ENCODE measurements at places on chromosomes 2 and 18.

DNA sequence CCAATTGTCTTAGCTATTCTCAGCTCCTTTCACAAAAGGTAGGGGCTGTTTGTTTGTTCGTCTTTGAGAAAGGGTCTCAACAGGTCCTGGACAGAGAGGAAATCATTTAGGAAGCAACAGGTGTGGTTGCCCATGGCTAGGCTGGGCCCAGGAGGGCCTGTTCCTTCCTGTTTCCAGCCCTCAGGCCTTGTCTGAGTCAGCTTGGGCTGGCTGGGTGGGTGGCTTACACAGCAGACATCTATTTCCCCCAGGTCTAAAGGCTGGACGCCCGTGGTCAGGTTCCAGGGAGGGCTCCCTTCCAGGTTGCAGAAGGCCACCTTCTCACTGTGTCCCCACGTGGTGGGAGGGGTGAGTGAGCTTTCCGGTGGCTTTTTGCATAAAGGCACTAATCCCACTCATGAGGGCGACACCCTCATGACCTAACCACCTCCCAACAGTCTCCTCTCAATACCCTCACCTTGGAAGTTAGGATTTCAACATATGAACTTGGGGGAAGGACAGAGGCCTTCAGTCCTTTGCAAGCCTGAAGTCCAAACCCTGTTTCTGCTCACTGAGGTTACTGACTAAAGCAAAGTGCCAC is 45.5 kb downstream of the ARHGEF4 start:
- DNase-seq: no peak

DNA sequence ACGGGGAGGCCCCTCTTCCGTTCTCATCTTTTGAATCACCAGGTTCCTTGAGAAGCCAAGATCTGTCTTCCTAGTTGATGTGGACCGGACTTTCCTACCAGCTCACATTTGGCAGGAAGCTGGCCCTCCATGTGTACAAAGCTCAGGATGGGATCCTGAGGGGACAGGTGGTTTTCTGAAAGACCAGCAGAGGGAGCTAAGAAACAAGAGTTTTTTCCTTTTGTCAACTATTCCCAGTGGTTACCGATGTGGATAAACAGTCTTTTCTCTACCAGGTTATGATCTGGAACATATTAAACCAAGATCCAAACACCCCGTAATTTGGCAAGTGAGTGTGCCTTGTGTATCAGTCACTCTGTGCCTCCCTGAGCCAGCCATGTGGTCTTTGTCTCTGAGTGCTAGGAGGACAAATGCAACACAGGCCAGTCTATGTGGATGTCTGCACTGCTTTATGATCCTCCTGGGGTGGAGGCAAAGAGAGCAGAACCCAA is 25.1 kb upstream of the ARHGAP25 start:
- DNase-seq: peak; percentile 46

DNA sequence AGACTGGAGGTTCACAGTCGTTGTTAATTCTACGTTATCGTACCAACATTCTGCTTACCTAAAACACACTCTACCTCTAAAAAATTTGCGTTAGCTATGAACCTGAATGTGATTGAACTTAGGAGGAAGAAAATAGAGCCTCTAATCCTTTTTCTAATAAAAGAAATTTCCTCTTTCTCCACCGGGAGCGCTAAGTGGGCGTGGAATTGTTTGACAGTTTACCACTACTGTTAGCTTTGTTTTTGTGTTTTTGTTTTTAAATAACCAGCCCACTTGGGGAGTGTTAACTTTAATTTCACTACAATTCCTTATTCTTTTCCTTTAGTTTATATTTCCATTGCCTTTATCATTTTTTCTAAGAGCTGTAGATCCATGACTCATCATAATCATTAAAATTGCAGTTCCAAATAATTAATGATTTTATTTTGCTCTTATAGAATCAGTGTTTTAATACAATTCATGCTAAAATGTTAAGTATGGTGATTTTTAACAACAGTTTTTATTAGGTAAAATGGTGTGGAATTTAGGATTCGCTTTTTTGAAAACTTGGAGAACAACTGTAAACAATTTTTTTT is 55.0 kb upstream of the ITM2C start:
- DNase-seq: no peak

GRCh38 chr18:48672671-48673340 is 134.0 kb downstream of the CTIF start:
- no peak for DNase-seq

DNA sequence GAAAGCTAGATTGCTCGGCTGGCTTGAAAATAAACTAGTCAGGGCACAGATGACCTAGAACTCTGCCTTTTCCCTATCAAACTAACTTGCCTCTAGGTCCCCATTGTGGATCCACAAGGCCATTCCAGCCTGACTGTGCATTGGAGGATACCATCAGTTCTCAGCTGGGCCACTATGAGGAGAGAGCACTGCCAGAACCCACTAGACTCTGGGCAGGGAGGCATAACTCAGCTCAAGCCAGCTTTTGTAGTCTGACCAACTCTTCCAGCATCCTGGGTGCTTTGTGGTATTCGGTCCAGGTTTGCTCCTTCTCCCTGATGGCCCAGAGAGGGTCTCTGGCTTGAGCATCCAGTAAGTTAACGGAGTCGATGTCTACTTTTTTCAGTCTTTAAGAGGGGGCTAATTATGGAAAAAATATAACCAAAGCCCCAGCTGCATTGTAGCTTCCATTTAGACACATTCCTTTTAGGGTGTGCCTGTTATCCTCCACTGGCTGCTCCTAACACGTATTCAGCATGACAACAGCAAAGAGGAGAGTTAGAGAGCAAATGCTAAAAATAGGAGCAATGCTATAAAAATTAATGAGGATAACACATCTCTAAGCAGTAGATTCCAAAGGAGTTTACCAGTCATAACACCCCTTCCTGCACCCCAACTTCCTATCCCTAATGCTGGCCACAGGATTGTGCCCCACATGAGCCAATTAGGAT is 15.2 kb downstream of the GKN2 start:
- DNase-seq: no peak

- peak; percentile 83 for DNase-seq
Observed at GRCh38 chr2:197804049-197804757, at the start of gene PLCL1. TSS of gene PLCL1 (plus strand) at chr2:197804593.

- DNase-seq: no peak
Observed at GRCh38 chr18:25058521-25058920, 293.4 kb downstream of the ZNF521 start.

- no peak for DNase-seq
Observed at GRCh38 chr2:173229086-173229485, 125.6 kb upstream of the CDCA7 start.

- DNase-seq: no peak
Observed at GRCh38 chr2:86072271-86072858, 33.3 kb downstream of the POLR1A start.

DNA sequence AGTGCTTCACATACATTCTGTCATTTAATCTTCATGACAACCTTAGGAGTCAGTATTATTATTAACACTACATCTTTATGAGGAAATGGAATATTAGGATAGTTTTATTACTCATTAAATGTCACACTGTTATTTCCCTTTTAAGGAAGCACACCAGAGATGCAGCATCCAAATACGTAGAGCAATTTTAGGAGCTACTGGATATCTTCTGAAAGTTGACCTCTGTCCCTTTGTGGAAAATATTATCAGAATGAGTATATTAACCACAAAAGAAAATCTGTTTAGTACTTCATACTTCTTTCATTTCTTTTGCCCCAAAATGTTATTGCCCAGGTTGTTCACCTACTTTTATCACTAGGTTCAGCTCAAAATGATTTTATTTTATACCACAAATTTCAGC is 72.9 kb upstream of the APCDD1 start:
- no peak for DNase-seq

GRCh38 chr2:205024822-205025518 is 479.7 kb downstream of the PARD3B start:
- no peak for DNase-seq

DNA sequence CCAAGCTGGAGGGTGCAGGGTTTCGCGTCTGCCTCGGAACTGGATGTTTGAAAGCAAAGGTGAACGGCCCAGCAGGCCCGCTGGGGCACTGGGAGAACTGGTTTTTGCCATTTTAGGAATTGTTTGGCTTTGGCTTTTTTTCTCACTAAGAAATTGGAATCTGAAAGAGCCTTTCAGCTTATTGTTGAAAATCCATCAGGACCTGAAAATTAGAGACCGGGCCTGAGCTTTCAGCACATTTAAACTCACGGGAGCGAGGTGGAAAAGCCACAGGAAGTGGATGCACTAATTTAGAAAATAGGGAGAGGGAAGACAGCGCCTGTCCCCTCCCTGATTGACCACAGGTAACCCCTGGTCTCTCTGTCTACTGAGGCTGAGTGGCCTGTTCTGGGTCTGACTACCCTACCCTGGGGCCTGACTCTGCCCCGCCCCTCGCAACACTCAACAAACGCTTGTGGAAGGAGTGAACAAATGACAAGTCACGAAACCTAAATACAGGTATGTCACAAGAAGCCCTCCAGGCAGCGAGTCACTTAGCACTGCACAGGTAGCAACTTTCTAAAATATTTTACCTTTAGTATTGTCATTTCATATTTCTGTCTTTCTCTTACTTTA is 100.3 kb upstream of the MBOAT2 start:
- DNase-seq: no peak

DNA sequence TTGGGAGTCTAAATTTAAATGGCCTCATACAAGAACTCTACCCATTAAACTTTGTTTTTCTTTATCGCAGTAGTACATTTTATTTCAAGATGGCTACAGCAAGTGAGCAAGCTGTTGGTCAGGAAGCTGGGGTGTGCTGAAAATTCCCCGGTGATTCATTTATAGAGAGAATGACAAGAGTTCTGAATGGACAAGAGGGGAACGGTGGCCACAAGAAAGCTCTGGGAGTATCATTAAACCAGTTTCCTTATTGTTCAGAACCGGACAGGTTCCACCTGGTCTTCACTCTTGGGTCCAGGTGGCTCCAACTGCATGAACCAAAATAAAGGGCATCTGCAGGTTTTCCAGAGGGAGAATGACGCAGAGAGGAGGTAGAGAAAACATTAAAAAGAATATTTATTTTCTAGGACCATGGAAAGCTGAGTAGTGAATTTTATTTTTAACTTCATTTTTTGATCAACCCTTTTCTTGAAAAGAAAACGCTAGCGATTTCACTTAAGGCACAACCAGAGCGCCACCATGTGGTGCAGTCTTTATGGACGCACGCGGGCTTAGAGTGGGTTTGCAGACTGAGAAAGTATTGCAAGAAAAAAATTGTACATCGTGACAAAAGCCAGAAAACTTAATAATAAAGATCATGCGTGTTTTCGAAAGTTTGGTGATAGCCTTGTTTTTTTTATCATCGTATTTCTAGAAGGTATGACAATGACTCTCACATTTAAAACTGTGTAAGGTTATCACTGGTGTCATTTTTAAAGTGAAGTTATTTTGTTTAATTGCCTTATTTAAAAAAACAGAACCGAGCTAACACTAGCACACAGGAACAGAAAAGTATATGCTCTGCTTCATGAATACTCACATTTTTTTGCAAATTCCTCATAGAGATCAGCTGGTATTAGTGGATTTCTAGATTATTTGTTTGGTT is 97.9 kb upstream of the NOL4 start:
- DNase-seq: peak; percentile 63

GRCh38 chr2:172927641-172928357 is 147.8 kb upstream of the MAP3K20 start:
- no peak for DNase-seq

GRCh38 chr2:136741471-136741870 is 23.9 kb upstream of the THSD7B start:
- DNase-seq: no peak

DNA sequence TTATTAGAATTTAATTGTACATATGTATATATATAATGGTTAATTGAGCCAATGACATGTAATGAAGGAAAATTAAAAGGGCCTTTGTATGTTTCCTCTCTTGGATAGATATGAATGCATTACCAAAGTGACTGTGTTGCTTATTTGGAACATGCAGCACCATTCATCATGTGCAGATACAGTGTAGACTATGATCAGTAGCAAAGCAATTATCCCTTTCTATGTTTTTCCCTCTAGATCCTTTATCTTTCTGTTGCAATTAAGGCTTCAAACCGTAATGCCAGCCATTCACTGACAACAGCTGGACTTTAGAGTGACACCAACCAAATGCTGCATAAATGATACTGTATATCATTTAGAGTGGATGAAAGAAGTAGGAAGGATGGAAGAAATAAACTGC is 565.2 kb downstream of the NRXN1 start:
- DNase-seq: no peak

- DNase-seq: no peak
Observed at GRCh38 chr2:54274781-54275242, 18.8 kb upstream of the TSPYL6 start.

GRCh38 chr18:36275561-36275960 is 22.0 kb upstream of the FHOD3 start:
- DNase-seq: no peak

GRCh38 chr18:33010149-33010548 is 237.3 kb upstream of the KLHL14 start:
- no peak for DNase-seq

GRCh38 chr2:84653302-84653701 is 137.0 kb downstream of the DNAH6 start:
- DNase-seq: no peak

DNA sequence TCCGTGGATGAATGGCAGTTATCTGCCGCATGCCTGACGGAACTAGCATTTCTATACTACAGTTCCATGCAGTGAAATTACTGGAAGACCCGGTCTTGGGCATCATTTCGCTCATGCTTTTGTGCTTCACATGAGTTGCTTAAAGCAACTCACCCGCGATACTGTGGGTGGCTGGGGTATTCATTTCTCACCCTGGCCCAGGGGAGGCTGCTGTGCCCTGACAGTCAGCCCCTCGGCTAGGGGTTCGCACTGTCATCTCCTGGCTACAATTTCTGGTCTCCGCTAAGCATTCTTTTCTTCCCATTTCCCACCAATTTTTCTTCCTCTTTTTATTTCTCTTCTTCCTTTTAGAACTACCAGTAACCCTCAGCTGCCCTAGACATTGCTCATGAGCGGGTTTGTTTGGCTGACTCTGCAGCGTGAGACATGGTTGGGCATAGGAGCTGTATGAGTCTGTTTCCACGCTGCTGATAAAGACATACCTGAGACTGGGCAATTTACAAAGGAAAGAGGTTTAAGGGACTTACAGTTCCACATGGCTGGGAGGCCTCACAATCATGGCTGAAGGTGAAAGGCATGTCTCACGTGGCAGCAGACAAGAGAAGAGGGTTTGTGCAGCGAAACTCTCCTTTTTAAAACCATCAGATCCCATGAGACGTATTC is 16.5 kb upstream of the CNDP2 start:
- DNase-seq: no peak

GRCh38 chr2:62596061-62596921 is 90.3 kb upstream of the TMEM17 start:
- DNase-seq: no peak

GRCh38 chr2:25281522-25281921 is 60.2 kb downstream of the DNMT3A start:
- no peak for DNase-seq

DNA sequence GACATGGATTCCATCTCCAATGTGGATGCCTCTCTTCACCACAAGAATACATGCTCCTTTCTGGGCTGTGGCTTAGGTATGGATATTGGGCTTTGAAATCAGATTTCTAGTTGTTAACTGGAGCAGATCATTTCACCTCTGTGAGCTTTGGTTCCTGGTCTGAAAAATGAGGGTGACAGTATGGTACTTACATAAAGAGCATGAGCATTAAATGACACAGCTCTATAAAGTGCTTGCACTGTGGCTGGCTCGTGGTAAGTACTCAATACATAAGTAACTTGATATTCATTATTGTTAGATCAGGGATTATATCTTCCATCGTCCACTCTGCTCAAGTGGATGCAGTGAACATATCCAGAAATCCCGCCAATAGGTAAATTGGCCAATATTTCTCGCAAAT is 33.4 kb downstream of the ARHGAP25 start:
- DNase-seq: no peak
